ENCODE measurements at places on chromosomes 5 and 9.

DNA sequence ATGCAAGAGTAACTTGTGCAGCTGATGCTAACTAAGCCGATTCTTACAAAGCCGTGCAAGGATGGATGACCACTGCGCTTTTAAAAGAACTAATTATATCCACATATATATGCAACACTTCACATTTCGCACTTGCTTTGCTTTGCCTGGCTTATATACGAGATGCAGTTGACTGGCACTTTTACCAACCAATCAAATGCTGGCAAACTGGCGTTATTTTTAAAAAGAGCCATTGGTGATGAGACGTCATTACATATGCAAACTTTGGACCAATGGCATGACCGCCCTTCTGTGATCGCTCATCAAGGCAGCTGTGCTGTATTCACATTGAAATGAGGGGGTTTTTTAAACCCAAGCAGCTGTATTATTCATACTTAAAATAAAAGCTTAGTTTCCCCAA is 1147.7 kb upstream of the WWC1 start:
- DNase-seq: no peak

DNA sequence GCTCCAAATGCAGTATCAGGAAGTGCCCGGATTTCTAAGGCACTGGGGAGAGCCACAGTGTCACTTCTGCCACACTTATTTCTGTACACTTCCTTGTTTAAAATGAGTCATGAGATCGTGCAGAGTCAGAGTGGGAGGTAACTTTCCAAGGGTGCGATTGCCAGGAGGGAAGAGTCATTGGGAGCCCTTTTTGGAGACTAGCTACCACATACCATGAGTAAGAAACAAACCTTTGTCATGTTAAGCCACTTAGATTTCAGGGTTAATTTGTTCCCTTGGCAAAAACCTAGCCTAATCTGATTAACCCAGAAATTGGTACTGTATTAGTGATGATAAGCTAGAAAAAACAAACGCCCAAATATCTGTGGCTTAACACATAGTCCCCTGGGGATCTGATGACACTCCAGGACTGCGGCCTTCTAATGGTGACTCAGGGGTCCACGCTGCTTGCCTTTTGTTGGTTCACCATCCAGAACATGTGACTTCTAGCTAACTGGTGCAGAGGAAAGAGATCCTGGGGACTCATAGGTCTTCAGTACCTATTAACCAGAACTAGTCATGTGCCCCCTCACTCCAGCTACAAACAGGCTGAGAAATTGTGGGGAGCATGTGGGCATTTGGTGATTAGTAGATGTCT is 48.6 kb upstream of the TLE1 start:
- DNase-seq: peak; percentile 50

- DNase-seq: no peak
Measured at GRCh38 chr5:108387758-108388157, 5.9 kb upstream of the FBXL17 start.

DNA sequence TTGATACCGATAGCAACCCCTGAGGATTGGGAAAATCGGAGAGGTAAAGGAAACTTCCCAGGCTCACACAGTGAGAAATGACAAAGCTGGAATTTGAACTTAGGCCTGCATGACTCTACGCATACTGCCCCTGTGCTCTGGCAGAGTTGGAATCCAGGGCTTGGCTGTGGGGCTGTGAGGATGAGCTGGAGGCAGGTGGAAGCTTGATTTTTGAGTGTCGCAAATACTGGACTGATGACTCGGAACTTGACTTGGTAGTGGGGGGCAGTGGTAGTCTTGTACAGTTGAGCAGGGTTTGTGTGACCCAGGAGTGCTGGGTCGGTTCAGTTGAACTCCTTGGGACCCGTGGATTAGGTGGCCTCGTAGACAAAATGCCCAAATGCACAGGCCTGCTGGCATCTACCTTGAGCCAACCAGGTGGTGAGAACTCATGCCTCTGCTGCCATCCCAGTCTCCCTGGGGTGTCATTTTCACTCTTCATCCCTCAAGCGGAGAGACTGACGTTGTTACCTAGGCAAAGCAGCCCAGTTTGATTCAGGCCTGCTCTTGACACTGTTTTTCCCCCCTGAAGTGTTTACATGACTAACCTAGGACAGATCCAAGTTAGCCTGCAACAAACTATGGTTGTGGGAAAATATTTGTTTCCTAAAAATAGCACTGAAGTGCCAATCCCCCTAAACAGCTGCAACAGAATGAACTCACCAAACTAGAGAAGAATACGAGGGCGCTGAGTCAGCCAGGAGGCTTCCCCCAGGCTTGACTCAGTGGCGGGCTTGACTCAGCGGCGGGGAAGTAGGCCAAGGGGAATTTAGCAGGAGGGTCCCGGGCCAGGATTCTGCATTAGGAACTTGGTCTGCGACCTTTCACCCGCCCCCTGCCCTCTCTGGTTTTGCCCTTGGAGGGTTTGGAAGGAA is 45.7 kb upstream of the ORM1 start:
- peak; percentile 3 for DNase-seq

DNA sequence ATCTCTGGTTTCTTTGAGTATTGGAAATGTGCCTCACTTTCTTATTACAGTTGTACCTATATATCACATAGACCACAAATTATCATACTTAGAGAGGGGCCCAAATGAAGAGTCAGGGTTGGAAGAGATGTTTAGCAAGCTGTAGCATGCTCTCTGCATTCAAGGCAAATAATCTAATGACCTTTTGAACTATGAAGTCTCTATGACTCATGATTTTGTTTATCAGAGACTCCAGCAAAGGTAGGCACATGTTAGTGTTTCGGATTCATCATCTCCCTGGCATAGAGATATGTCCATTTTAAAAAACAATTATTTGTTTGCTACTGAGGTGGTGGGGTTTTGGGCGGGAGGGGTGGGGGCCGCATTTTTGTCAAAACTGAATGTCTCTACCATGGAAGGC is 2000.1 kb downstream of the EFNA5 start:
- no peak for DNase-seq

DNA sequence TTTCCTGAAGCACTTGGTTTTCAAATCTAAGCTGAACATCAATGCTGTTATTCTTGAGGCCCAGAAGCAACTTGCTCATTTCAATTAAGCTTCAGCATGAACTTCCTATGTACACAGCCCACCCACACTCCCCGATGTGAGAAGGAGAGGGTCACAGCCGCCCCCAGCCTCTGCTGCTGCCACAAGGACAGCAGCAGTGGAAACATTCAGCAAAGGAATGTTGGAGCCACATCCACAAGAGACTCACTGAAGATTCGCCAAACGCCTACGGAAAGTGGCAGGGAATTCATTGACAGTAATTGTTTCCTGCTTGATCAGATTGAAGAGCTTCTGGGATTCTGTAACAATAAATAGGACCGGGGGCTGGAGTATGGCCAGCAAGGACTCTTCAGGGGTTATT is 2.9 kb downstream of the TGFBI start:
- DNase-seq: no peak

DNA sequence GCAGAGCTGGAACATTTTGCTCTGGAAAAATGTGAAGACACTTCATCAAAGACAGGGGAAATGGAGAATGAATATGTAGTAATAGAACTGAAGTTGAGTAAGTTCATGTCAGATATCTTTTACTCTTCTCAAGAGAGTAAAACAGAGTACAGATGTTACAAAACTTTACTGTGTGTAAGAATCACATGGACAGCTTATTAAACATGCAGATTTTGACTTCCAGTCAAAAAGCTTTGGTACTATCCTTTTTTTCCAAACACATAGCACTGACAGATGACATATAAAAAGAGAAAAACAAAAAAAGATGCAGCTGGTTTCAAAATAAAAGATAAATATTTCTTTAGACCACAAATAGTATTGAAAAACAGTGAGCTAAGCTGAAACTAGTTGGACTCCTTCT is 115.4 kb downstream of the FBN2 start:
- DNase-seq: no peak

DNA sequence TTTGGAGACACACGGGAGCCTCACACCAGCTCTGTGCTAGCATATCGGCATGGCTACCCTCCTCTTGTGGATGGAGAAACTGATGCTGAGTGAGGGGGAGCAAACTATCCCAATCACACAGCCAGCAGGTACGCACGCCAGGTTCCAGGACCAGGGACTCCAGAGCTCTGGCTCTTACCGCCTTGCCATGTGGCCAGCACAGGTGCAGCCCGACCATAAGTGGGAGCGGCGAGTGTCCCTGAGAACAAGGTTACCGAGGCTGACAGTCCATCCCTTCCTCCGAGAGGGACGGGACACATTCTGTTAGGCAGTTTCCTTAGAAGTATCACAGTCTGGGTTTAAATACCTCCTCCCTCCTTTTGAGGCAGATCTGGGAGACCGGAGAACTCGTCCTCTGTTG is 86.0 kb downstream of the PAX5 start:
- no peak for DNase-seq

Measured in body of pancreas (tissue), 4 donors.